ENCODE measurements at places on chromosomes 3 and 15.

GRCh38 chr3:16987141-16987540, 102.4 kb downstream of the PLCL2 start:
- no peak for DNase-seq

GRCh38 chr3:101898752-101899169, 49.4 kb downstream of the NFKBIZ start:
- no peak for DNase-seq

- DNase-seq: no peak
These were observed 25.0 kb downstream of the ACP3 start for GRCh38 chr3:132342183-132342582.

DNA sequence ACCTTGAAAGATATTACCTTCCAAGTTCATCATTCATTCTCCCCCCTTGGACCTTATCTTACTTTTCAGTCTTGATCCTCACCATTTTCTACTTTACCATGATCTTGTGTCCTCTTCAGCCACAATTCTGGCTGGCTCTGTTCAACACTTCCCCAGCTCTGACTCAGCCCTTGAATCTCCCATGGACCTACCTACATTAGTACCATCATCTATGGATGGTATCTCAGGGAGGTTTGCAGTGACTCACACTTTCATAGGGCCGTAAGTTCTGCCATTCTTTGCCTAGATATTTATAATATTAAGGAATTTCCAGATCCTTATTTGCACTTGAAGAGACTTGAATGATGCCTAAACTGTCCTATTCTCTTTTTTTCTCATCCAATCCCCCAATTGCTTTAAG, 213.7 kb upstream of the RORA start:
- DNase-seq: no peak

DNA sequence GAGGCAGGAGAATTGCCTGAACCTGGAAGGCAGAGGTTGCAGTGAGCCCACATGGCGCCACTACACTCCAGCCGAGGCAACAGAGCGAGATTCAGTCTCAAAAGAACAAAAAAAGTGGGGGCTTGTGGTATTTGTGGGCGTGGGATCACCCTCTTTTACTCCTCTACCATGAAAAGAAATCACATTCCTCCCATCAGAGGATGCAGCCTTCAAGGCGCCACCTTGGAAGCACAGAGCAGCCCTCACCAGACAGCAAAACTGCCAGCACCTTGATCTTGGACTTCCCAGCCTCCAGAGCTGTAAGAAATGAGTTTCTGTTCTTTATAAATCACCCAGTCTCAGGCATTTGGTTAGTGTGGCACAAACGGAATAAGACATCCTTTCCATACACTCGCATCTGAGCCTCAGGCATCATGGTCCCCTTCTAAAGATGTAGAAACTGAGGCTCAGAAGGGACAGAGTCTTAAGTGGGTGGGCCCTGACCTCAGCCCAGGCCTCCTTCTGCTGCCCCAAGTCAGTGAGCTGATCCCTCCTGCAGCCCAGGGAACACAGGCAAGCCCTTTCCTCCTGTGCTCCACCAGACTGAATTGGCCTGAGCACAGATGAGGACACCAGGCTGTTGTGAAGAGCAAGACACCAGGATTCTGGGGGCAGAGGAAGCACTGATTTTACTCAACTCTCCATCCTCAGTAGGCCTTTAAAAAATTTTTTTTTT, 201.7 kb upstream of the LINGO1 start:
- DNase-seq: no peak

DNA sequence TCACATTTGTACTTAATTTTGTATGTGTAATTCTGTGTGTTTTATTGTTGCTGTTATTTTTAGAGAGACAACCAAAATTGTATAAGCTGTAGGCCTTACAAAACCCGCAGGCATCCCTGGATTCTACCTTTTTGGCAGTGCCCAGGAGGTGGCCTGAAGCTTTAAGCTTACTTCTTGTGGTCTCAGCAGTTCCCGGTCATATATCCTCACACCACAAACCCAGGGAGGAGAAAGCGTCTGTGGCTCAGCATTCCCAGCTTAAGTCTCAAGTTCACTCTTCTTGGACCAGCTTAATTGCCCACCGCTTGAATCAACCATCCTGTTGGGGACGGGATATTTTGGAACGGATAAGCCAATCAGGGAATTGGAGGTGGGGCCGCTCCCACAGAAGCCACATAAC, 36.7 kb downstream of the C2CD4A start:
- no peak for DNase-seq

- no peak for DNase-seq
These were observed 268.6 kb downstream of the RORA start for GRCh38 chr15:60960517-60960916.
